ENCODE measurements at places on chromosomes 3 and 15.

DNA sequence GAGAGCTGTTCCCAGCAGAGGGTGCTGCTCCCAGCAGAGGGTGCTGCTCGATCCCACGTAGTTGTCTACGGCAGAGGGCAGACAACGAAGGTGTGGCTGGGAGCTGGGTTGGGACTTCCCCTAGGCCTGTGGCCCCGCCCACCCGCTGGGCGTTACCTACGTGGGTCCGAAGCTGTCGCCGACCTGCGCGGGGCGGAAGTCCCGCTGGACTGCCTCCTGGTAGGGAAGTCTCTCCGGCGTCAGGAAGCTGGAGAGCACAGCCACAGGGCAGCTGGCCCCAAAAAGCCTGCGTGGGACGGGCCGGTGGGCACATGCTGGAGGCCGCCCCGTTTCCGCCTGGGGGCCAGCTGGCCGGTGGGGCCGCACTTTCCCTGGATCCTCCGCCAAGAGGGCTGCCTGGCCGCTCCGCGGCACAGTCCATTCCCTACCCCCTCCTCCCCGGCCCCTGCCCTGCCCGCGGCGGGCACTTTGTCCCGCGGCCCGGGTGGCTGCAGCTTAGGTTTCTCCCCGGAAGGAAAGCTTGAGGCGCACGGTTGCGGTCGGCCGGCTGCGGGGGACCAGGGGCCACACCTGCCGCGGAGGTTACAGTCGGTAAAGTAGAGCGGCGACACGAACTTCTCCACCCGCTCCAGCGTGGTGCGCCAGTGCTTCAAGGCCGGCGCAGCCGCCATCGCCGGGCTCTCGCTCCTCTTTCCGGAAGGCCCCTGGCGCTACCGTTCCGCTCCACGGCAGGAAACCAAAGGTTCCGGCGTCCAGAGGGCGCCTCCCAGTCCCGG, at the start of gene MAN2C1:
Gene MAN2C1 (minus strand): TSS at position 695 of the 776 bp plus-strand sequence. CDS start 24 bp downstream, at position 671.
- peak; percentile 97 for DNase-seq

- DNase-seq, result no peak
These were observed 204.0 kb downstream of the VPS13C start for GRCh38 chr15:61856295-61856694.

GRCh38 chr3:72370947-72371346, 477.3 kb downstream of the SHQ1 start:
- DNase-seq, result no peak

GRCh38 chr3:5735896-5736295, 548.4 kb downstream of the EDEM1 start:
- no peak for DNase-seq

DNA sequence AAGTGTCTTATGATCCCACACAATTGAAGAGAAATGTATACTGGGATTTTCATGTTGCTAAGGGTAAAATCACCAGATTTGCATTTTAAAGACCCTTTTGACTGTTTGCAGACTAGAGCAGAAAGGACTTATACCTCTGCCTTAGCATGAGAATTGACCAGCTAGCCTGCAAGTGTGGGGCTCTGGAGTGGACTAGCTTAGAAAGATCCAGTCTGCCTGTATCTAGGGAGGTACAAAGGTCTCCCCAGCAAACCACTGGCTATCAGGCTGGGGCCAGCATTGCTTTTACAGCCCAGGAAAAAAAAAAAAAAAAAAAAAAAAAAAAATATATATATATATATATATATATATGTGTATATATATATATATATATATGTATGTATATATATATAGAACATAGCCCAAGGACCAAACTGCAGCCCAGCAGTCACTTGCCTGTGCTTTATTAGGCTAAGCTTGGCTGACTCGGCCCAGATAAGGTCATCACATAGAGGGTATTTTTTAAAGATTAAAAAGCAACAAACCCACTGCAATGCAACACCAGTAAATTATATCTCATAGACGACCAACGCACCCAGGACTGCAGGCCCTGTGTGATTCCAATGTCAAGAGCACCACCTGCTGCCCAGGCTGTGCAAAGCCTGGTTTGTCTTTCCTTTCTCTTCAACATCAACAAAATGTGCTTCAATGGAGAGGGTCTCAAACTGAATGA, 63.7 kb downstream of the DCLK3 start:
- DNase-seq, result peak; percentile 60

- peak; percentile 10 for DNase-seq
These were observed 122.6 kb downstream of the OSBPL10 start for GRCh38 chr3:31858439-31858838.

DNA sequence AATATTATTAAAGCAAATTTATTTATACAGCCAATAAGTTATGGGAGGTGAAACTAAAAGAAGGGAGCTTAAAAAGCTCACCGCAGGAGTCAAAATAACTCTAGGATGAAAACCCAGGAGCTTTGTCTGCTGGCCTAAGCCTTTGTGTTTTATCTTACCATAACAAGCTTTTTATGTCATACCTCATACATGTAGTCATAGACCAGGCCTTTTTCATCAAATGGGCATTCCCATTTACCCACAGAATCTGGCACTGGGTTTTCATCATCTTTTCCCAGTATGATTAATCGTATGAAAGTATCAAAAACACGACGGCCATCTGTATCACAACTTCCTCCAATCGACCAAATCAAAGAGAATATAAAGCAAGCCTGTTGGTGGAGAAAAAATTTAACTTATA, 122.8 kb downstream of the DNAH12 start:
- no peak for DNase-seq

GRCh38 chr15:55628369-55628730, 40.2 kb upstream of the PYGO1 start:
- DNase-seq, result no peak

DNA sequence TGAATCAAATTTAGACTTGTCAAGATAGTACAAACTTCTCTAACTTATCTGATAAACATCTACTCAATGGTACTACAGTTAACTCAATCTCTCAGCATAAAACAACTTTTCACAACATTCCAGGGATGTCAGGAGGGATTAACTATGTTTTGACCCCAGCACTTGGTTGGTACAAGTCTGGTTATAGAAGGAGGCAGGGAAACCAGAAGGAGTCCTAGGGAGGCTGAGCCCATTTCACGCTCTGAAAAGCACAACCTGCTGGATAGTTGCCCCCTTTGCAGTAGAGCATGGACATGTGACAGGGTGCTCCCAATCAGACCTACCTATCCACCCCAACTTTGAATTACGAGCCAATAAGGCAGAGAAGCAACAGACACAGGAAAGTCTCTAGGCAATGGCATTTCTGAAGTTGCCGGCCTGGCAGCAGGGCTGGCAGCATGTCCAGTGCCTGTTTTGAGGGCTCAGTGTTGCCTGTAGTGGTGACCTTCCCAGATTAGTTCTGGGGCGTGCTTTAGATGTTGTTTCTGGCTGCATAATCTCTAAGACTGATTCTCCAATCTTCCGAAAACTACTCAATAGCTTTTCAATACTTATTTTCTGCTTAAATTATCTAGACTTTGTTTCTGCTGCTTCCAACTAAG, 8.2 kb downstream of the ANKUB1 start:
- DNase-seq, result peak; percentile 47

GRCh38 chr3:158267015-158267414, 157.1 kb downstream of the RSRC1 start:
- DNase-seq, result no peak

All from HTR-8/SVneo (cell line).